ENCODE measurements at places on chromosomes 3 and 15. TPM values are rescaled to one million over a fixed set of nuclear protein-coding genes. Genes with fewer than 3 reads are reported as not detected.

ISLR2 gene
- not detected for total RNA-seq

TJP1 gene
- total RNA-seq: 122 TPM

CLDN18 gene
- total RNA-seq: not detected

SLC15A2 gene
- total RNA-seq: 0.33 TPM

TMEM45A gene
- 9.0 TPM for total RNA-seq

NRROS gene
- total RNA-seq: 13.4 TPM

SLC28A2 gene
- not detected for total RNA-seq

THRB gene
- total RNA-seq: 0.23 TPM

NEK4 gene
- 14.3 TPM for total RNA-seq

CLDN11 gene
- total RNA-seq: 515 TPM

KCNAB1 gene
- total RNA-seq: 0.17 TPM

LYZL4 gene
- total RNA-seq: not detected

JMJD7 gene
- 5.3 TPM for total RNA-seq

FGF7 gene
- total RNA-seq: under 0.01 TPM

SCN11A gene
- not detected for total RNA-seq

IREB2 gene
- total RNA-seq: 26.0 TPM

PROS1 gene
- total RNA-seq: 23.0 TPM

LIPC gene
- total RNA-seq: 0.34 TPM

CHRD gene
- total RNA-seq: 0.34 TPM

KLF13 gene
- total RNA-seq: 35.2 TPM

FBXL2 gene
- total RNA-seq: 25.4 TPM

EIF4E3 gene
- total RNA-seq: 2.6 TPM

PATL2 gene
- total RNA-seq: 0.09 TPM

NAALADL2 gene
- 0.56 TPM for total RNA-seq

CFAP92 gene
- 1.9 TPM for total RNA-seq

POTEB2 gene
- not detected for total RNA-seq

IL17RC gene
- total RNA-seq: 20.4 TPM

SLC7A14 gene
- 0.14 TPM for total RNA-seq

P2RY13 gene
- not detected for total RNA-seq

QRICH1 gene
- total RNA-seq: 110 TPM

B3GALNT1 gene
- 23.7 TPM for total RNA-seq

MORC1 gene
- total RNA-seq: not detected

SPATA12 gene
- 0.17 TPM for total RNA-seq

PLSCR4 gene
- total RNA-seq: 677 TPM

HTR3E gene
- total RNA-seq: not detected

DUOXA2 gene
- total RNA-seq: not detected

CCR1 gene
- not detected for total RNA-seq

STAB1 gene
- 464 TPM for total RNA-seq

CD96 gene
- not detected for total RNA-seq

ADAMTS7 gene
- total RNA-seq: 19.3 TPM

SYNM gene
- total RNA-seq: 60.0 TPM

GRIP2 gene
- total RNA-seq: not detected

MAN2C1 gene
- total RNA-seq: 102 TPM

ROPN1 gene
- total RNA-seq: not detected

TMEM212 gene
- not detected for total RNA-seq

MELTF gene
- total RNA-seq: 1.8 TPM

PIGB gene
- 12.6 TPM for total RNA-seq

HOMER2 gene
- 1.7 TPM for total RNA-seq
